Left ventricle myocardium superior (tissue), 1 donor: ENCODE measurements at places on chromosomes 11 and 22.
A peak's percentile ranks its signal among the peaks of the same experiment; 100 is the strongest.

DNA sequence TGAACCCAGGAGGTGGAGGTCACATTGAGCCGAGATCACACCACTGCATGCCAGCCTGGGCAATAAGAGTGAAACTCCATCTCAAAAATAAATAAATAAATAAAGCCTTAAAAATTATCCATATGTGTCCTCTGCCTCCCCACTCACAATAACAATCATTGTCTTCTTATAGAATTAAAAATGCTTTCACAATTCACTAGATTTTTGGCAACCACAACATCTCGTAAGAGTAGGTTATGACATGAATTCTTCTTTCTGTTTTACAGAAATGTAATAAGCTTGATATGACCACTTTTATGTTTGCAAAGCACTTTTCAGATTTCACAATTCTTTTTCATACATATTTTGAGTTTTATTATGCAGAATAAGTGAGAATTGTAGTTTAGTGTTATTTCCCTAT is 54.5 kb upstream of the HSPA8 start:
- DNase-seq, result no peak

DNA sequence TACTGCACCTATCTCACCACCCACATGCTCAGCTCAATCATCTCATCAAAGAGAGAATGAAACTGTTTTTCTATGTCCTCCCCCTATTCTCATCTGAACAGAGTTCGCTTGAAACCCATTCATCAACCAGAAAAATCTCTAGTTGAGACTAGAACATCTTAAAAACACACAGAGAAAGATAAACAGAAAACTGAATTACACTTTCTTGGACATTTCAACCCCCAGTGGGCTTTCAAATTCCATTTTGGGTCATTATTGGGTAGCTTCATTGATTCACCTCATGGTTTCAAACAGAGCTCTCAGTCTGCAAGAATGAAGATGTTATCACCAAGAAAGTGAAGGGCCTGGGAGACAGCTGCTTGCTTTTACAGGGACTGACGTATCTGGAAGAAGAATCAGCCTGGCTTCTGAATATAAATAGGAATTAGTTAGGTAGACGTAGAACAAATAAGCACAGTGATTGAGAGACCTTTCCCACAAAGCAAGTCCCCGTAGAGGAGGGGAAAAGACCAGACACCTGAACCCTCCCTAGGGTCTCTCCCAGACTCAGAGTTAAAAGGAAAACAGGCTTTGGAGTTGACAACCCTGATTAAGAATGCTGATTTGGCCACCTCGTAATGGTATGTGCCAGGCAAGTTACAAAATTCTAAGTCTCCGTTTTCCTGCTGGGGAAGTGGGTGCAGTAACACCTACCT is 155.7 kb downstream of the BBOX1 start:
- no peak for DNase-seq

- no peak for DNase-seq
These were observed 1422.4 kb downstream of the LRRC4C start for GRCh38 chr11:40037005-40037404.

DNA sequence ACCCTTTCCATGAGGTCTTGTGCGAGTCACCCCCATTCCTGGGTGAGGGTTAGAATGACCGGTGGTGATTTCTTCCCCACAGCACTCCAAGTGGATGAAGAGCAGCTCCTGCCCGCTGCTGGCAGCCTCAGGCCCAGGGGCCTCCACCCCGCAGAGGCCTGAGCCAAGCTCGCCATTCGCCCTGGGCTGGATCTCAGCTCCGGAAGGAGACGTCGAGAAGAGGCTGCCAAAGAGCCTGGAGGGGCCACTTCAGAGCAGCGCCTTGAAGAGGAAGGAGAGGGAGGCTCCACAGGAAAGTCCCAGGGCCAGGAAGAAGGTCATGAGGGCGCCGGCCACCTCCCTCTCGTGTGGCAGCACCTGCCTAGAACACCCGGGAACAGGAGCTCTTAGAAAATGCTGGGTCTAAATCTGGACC is 8.4 kb downstream of the SLC29A2 start:
- DNase-seq, result no peak

GRCh38 chr22:22558071-22558971 is 744 bp downstream of the PRAME start:
- no peak for DNase-seq

DNA sequence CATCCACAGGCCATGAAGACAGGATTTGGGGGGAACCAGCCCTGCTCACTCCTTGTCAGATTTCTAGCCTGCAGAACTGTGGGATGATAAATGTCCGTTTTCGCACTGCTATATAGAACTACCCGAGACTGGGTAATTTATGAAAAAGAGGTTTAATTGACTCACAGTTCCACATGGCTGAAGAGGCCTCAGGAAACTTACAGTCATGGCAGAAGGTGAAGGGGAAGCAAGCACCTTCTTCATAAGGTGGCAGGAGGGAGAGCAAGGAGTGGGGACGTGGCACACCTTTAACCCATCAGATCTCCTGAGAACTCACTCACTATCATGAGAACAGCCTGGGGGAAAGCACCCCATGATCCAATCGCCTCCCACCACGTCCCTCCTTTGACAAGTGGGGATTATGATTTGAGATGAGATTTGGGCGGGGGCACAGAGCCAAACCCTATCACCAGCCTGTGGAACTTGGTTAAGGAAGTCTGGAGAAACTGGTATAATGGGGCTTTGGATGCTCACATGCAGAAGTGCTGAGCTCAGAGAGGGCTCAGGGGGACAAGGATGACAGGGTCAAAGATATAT is 50.7 kb downstream of the MYEOV start:
- no peak for DNase-seq

- no peak for DNase-seq
These were observed 334 bp downstream of the CADM1 start for GRCh38 chr11:115503886-115504275.

GRCh38 chr11:129321076-129321475 is 54.6 kb upstream of the BARX2 start:
- DNase-seq, result no peak

DNA sequence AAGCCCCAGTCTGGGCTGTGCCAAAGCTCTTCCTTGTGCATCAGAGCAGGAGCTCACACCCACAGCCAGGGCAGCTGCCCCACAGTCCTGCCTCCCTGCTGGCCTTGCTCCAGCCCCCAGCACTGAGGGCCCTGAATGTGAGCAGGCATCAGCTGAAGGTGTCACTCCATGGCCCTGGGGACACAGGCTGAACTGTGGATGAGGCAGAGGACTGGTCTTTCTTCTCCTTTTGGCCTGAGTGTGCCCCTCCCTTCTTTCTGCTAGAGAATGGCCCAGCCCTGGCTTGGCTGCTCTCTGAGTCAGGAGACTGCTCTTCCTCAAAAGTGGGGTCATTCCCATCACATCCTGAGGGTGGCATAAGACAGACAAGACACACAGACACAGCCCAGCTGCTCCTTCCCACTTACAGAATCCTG is 16.2 kb downstream of the OTOG start:
- DNase-seq, result no peak

GRCh38 chr22:49270595-49271368 is 556.9 kb downstream of the BRD1 start:
- no peak for DNase-seq

- peak; percentile 62 for DNase-seq
These were observed 28.8 kb downstream of the DKK3 start for GRCh38 chr11:11979488-11980117.

DNA sequence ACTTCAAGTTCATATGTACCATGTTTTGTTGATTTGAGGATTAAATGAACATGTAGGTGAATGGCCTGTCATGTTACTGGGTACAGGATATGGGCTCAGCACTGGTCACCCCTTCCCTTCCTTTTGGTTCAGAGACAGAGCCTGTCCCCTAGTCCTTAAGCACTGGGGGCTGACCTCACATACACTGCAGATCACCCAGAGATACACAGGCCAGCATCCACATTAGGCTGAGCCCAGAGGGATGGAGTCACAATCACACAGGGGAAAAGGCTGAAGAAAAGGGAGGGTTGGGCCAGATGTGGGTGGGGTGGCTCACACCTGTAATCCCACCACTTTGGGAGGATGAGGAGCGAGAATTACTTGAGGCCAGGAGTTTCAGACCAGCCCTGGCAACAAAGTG is 62.3 kb downstream of the IGLL5 start:
- no peak for DNase-seq

GRCh38 chr11:14258221-14258935 is 100.6 kb downstream of the RRAS2 start:
- no peak for DNase-seq

DNA sequence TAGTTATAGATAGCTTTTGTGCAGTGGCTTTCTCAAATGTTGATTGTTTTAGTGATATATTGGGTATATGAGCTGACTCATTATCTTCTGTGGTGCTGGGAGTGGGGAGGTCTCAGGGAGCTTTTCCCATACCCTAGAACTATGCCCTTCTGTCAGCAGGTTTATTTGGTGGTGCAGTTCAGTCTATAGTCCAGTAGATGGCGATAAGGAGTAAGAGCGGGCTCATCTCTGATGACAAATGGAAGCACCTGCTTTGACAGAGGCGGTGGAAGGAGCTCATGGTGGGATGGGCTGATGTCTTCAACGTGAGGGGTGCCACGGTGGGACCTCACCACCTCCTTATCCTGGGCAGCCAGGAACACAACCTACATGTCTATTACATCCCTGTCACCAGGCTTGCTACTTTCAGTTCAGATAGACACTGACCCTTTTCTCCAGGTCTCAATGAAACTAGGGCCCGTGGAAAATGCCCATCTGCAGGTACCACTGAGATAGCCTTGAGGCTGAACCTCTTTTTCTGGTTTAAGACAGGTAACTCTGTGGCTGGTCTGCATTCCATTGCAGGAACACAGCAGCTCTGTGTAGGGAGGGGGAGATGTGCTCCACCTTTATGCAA is 13.0 kb upstream of the OR6A2 start:
- DNase-seq, result no peak

DNA sequence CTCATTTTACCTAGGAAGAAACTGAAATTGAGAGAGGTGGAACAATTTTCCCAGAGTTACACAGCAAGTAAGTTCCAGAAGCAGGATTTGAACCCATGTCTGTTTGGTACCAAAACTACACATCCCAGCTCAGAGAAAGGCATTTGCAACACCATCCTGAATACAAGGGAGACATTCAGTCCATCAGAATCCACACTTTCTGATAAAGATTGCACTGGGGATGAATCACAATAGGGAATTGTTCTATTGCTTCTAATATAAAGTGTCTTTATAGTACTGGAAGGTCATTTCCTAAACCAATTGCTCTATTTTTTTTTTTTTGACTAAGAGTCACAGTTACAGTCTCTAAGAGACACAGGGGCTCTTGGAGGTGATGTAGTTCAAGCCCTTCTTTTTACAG is 208.1 kb upstream of the CADM1 start:
- DNase-seq, result no peak

DNA sequence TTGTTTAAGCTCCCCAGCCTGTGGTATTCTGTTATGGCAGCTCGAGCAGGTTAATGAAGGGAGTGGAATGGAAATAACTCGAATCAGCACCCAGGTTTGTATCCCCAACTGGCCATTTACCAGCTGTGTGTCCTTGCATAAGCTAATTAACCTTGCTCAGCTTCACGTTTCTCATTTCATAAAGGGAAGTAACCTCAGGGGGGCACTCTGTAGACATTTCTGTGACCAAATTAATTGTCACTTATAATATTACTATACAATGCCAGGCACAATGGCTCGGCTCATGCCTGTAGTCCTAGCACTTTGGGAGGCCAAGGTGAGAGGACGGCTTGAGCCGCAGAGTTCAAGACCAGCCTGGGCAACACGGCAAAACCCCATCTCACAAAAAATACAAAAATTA is 13.8 kb downstream of the ADA2 start:
- no peak for DNase-seq

DNA sequence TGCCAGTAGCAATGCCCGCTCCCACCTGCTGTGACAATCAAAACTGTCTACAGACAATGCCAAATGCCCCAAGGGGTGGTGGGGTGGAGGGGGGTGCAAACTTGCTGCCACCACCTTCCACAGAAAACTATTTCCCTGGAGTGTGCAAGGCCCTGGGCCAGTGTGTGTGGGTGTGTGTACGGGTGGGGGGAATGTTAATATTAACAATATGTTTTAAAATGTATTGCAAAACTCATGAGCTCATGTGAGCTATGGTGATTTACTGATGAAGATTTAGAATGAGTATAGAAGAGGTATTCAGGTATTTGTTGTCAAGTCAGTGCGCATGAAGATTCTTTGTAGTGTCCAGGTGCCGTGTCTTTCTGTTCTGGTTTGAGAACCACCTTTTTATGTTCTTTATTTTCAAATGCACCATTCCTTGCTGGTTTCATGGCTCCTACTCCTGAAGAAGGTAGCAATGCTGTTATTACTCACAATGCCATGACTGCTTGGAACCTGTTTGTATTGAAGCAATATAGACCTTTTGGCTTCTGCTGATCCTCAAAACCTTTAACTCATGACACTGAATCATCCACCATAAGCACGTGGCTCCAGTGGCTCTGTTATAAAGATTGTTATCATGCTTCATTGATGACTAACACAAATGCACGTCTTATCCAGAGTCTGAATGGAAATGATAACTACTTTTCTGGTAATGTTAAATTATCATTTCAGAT is 29.9 kb upstream of the AQP11 start:
- no peak for DNase-seq

DNA sequence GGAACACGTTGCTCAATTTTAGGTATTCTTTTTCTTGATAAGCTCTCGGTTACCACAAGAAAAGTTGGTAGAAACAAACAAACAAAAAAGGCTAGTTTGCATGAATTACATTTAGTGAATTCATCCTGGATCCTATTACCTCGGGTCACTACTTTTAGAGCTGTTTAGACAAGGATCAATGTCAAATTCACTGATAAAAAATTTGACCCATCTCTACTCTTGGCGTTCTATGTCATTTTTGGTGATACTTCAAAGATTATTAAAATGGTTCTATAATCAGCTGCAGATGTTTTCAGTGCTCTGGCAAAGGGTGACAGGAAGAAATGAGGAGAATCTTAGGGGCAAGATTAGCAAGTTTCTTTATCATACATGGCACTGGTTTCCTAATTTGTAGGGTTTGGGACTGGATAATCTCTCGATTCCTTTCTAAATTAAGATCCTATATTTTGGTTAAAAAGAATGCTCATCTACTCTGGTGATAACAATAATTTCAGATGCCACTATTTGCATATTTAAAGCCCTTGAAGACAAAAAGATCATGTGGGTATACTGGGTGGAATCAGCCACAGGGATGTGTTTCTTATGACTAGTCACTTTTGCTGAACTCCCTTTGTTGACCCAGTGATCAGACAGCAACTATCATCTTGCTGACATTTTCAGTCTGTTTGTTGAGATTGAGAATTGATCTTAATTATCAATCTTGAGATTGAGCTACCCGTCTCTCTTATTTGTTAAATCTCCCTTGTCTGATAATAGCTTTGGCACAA is 442.9 kb downstream of the AASDHPPT start:
- no peak for DNase-seq

- DNase-seq, result no peak
These were observed 84.0 kb upstream of the CTSC start for GRCh38 chr11:88421530-88421929.
